ENCODE measurements at places on chromosomes 16 and 17.

- DNase-seq: no peak
Observed at GRCh38 chr17:71677439-71677838, 443.4 kb upstream of the SOX9 start.

GRCh38 chr17:48569674-48570324 lies 8.4 kb downstream of the HOXB4 start:
- DNase-seq: no peak

DNA sequence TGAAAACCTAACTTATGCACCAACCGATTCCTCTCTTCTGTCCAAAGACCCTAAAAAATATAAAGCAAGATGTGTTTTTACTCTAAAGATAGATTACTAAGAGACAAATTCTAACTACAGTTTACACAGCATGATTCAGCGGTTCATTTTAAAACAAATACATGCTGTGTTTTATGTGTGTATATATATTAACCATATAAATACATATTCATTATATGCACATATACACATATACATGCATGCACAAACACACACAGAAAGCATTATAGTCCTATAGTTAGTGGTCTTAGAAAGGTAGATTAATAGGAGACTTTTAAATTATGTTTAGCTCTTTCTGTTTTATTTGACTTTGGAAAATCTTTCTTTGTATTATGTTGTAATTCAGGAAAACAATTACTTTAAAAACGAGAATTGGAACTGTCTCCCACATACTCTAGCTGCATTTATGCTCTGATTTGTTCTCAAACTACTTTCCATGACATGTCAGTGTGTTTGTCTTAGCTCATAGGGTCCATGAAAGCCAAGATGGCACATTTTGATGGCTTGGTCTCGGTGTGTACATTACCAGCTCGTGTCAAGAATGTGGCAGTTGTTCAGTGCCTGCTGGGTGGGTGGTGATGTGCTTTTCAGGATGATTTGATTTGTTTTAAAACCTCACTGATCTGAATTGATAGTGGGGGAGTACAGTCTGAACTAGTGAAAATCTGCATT lies 548.8 kb upstream of the SALL1 start:
- no peak for DNase-seq

DNA sequence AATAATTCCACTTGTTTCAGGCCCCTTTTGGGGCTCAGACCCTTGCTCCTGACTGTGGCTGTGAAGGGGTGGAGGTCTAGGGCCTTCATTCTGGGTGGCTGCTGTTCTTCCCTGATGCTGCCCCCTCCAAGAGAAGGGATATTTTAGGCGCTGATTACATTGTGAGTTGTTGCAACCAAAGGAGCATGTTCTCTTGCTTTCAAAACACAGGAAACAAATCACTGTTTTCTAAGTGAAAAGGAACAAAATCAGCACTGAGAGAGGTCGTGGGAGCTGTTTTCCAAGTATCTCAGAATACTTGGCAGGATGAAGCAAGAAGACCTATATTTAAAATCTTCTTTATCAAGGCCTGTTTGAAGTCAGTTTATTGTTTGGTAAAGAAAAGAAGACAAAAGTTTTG lies 25.3 kb upstream of the SEC14L1 start:
- no peak for DNase-seq

- DNase-seq: no peak
Observed at GRCh38 chr17:27919079-27919478, 25.9 kb upstream of the LYRM9 start.

DNA sequence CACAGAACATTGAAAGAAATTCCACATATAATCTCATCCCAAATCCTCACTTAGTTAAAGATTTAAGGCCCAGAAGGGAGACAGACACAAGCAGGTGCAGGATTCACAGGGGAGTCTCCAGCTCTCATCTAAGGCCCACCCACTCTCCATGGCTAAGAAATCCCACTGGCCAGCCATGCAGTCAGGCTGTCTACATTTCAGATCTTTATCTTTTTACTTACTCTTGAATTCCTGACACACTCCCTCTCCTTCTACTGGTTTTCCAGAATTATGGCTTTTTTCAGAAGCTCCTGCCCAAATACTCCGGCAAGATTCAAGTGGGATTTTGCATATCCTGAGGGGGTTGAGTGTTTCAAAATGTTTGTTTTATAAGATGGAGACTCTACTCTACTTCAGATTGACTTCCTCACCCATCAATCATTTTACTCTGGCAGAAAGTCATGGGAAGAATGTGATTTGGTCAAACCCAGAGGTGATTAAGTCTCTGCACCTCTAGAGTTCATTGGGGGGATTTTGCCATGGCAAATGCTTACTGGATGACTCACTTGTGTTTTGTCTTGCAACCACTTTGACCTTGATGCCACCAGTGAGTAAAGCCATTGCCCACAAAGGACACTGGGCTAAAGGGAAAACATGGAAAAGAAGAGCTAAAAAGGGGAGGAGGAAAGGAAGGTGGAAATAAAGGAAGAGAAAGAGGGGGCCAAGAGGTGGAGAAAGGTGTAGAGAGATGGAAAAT lies 688.8 kb upstream of the SALL1 start:
- DNase-seq: no peak

DNA sequence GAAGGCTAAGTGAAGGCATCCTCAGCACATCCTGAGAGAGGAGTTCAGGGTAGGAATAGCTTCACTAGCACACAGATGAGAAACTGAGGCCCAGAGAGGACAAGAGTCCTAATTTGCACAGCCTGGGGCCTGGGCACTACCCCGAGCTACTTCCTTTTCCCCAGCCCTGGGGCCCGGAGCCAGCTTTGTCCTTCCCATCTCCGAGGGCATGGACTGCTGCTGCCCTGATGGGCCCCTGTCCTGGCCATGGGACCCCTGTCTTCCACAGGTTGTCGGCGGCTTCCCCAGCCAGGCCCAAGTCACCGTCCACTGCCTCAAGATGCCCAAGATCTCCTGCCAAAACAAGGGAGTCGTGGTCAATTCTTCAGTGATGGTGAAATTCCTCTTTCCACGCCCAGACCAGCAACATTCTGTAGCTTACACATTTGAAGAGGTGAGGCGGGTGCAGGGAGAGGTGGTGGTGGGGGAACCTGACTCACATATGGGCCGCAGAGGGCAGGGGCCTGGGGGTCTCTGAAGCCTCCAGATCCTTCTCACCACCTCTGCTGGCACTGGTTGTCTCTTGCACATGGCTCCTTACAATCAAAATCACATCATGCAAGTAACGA lies 11.4 kb upstream of the NLRC5 start:
- no peak for DNase-seq

DNA sequence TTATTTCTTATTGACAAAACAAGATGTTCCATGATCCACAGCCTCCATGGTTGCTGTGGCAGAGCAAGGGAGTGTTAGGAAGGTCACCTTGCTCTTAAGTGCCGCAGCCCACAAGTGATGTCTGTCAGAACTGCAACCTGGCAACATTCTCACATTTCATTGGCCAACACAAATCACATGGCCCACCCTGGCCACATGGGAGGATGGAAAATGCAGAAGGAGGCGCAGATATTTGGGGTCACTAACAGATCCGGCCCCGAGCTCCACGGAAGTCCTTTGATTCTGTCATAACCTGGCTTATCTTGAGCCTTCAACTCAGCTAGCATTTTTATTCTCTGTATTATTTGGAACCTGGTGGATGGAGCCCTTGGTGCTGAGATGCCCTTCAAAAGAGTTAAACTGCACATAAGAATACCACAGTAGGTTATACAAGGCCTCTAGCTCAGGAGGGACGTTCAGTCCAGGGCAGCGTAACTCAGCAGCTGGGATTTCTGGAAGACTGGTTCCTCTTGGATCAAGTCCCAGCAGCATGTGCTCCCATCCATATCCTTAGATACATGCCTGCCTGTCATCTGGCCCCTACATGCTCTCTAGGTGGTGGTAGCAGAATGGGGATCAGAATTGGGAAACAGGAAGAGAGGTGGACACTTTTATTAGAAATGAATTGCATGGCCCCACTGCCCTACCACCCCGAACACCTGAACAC lies 508.1 kb downstream of the HAPSTR1 start:
- no peak for DNase-seq

DNA sequence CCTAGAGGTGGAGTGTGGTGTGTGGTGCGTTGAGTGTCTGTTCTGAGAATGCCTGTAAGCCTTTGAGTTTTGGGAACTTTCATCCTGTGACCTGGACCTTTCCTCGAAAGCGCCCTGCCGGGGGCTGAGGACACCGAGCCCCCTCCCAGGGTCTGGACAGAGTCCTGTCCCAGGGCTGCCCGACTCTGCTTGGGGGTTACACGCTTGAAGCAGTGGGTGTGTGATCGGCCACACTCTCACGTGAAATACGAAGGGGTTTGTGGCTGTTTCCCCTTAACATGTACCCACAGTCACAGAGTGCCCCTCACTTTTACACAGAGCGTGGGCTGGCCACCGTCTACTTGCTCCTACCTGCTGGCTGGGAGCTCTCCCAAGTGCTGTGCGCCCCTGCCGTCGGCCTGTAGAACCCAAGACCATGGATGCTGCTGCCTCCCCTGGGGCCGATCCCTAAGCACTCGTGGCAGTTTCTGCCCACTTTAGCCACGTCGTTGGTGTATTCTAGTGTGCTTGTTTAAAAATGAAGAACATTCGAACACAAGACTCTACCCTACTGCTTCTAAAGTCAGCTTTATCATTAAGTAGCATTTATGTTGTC lies 6.8 kb downstream of the ZNF750 start:
- DNase-seq: no peak

DNA sequence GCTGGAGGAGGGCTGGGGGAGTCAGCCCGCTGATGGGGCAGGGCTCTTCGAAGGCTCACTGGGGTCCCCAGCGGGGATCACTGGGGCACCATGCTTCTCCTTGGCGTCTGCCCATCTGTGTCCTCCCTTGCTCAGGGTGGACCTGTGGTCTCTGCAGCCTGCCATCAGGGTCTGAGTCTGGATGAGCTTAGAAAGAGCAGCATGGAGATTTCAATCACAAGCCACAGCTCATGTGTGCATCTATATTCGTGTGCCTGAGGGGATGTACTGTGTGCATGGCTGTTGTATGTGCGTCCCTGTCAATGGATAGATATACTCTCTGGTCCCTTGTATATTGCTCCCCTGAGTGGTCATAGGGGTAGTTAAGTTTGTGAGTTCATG lies 126.6 kb upstream of the SDK2 start:
- DNase-seq: no peak

DNA sequence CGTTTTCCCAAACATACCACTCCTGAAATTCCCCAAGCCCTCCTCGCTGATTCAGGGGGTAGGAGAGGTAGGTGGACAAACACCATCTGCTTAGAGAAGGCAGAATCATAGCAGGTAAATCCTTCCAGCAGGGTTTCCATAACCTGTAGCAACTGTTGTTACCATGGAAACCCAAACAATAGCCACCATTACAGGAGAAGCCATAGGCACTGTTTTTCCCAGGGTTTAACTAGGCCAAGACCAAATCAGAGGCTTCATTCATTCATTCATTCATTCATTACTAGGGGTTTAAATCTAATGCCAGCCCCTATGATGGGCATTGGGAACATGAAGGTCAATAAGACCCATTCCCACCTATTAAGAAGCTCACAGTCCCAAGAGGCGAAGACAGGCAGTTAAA lies 25.5 kb upstream of the CIITA start:
- no peak for DNase-seq

DNA sequence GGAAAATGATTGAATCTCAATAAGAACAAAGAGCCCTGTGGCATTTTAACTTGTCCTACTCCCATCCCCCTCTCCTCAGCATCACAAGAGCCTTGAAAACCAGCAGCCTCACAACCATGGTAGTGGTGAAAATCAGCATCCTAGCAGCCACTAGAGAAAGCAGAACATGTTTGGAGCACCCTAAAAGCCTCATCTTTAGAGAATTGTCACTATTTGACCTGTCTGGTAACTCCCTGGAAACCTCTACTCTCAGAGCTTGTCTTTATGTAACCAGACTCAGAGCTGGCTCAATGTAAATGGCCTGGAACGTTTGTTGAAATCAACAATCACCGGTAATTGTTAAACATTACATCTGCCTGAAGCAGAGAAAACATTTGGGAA lies 70.8 kb downstream of the MMD start:
- no peak for DNase-seq

DNA sequence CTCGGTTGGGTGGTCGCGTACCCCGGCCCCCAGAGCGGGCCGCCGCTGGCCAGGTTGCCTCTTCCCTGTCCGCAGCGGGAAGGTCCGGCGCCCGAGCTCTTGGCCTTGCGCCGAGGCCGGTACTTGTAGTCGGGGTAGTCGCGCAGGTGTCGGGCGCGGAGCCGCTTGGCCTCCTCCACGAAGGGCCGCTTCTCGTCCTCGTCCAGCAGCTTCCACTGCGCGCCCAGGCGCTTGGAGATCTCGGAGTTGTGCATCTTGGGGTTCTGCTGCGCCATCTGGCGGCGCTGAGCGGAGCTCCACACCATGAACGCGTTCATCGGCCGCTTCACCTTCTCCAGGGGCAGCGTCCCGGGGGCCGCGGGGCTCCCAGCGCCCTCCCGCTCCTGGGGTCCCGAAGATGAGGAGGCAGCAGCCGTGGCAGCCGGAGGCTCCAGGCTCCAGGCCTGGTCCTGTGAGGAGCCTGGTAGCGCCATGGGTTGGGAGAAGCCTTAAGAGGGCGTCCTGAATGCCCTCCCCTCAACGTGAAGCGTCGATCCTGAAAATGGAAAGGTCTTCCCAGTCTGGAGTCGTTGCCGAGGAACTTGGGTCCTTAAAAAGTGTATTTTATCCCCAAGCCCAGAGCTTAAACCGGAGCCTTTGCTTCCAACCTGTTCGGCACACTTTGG lies 558 bp downstream of the SOX15 start:
- peak; percentile 57 for DNase-seq

GRCh38 chr17:48510761-48511604 lies 19.8 kb downstream of the HOXB1 start:
- peak; percentile 7 for DNase-seq

DNA sequence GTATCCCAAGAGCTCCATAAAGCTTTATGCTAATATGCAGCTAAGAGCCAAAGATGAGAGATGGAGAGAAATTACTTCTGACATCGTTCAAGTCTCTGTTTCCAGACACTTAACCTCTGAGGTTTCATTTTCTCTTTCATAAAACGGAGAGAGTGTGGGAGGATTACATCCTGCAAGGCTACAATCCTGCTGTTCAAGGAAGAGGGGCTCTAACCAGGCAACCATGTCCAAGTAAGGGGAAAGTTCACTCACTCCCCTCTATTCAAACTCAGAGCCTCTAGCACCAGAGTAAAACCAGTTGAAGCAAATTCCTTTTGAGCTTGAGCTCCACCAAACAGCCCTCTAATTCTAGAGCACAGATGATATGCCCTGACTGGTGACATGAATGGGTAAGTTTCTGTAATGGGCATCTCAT lies 397.4 kb downstream of the NPIPA8 start:
- no peak for DNase-seq

DNA sequence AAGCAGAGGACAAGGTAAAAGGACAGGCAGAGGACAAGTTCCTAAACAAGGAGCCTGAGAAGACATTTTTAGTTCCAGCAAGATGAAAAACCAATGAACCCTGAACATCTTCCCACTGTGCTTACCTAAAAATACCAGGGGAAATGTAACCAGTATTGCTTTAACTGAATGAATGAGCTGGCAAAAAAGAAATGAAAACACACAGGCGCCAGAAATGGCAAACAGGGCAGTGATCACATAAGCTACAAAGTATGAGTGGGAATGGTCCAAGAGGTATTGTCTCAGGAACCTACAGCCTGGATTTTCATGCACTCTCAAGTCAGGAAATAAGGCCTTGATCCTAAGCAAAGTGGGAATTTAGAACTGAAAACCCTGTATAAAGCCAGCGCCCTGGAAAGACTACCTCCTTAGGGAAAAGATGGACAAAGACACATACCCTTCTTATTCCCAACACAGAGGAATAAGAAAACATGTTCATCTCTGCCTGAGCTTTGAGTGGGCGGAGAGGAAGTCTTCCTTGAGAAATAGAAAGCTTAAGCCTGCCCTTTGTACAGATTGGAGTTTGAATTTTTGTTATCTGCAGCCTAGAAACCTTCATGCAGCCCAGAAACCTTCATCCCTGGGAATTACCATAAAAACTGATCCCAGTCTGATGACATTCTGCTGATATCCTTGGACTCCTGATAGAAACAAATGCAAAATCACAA lies 2.1 kb downstream of the CMTM2 start:
- no peak for DNase-seq

All from stimulated activated CD4-positive, alpha-beta T cell treated with anti-CD3 and anti-CD28 coated beads, Interleukin-2, amount 100 ng/mL, for 48 hours (primary cell).